Memory B cell (primary cell): ENCODE measurements at places on chromosomes 2 and 18.

- H3K36me3 ChIP-seq = no peaks in the 10 kb centered on the region
- no peaks in the 10 kb centered on the region for H3K4me1 ChIP-seq
- H3K4me3 ChIP-seq = no peak overlapping the region
Observed at GRCh38 chr18:43275546-43275945, 1.7 kb downstream of the SYT4 start.

DNA sequence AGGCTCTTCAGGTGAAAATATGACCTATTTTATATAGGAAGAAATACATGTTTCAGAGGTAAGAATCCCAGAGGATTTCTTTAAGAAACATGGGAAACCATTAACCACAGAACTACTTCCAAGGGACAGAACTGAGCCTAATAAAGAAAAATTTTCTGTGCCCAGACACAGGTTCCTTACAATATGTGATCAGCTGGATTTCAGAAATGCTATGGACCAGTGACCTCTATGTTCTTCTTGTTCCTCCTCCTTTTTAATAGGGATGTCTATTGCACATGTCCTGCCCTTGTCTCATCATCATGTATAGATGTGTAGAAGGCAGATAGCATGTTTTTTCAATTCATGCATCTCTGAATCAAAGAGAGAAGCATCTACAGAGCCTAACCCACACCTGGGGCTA, 836.6 kb downstream of the RNF144A start:
- H3K4me1 ChIP-seq = no peaks in the 10 kb centered on the region
- H3K27ac ChIP-seq = no peak overlapping the region
- H3K27me3 ChIP-seq = no peaks in the 10 kb centered on the region
- DNase-seq = no peak
- no peak overlapping the region for H3K4me3 ChIP-seq

GRCh38 chr18:64972545-64972944, 778.3 kb upstream of the CDH7 start:
- H3K4me1 ChIP-seq = no peaks in the 10 kb centered on the region
- H3K4me3 ChIP-seq = no peak overlapping the region
- no peak for DNase-seq
- H3K36me3 ChIP-seq = no peaks in the 10 kb centered on the region

GRCh38 chr2:12196495-12196894, 450.1 kb downstream of the LPIN1 start:
- H3K36me3 ChIP-seq = peaks cover 7% of the 10 kb centered on the region
- no peak for DNase-seq
- no peak overlapping the region for H3K4me3 ChIP-seq
- peaks cover 6% of the 10 kb centered on the region for H3K4me1 ChIP-seq
- H3K27ac ChIP-seq = no peak overlapping the region
- H3K27me3 ChIP-seq = no peaks in the 10 kb centered on the region

DNA sequence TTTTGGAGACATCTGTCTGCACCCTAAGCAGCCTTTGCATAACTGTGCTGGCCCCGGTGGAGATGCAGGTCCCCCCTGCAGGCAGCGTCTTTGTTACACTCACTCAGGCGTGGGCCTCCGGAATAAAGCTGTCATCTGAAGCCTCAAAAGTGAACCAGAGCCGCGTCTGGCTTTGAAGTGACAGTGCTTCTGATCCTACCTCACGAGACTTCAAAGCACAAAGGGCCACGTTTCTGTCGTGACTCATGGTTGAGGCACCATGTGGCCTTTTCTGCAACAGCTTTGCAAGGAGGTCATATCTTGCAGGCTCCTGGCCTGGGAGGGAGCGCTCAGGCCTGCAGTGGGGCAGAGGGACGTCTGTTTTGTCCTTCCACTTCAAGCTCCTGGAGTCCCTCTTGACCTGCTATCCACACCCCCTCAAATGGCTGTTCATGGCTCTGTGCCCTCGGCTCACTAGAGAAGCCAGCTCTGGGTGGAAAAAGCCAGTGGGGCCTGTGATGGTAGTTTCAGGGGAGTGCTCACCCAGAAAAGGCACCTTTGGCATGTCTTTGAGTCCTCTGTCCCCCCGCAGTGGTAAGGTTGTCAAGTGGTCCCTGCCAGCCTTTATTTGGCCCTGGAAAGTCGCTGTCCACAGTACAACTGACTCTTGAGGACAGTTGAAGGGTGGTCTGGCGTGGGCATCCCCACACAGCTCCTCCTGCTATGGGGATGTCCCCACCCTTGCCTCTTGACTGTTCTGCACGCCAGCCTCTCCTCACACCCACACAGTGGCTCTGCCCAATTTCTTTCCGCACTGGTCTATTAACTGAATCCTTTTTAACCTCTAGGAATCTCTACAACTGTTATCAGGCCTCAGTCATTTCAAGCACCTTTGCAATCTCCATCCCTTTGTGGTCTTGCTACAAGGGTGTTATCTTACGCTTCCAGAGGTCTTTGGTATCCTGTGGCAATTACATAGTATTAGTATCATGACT, 19.3 kb downstream of the GPR55 start:
- no peaks in the 10 kb centered on the region for H3K27me3 ChIP-seq
- peaks cover 26% of the 10 kb centered on the region for H3K4me1 ChIP-seq
- DNase-seq = no peak
- no peak overlapping the region for H3K27ac ChIP-seq

GRCh38 chr2:210113614-210114235, 57.5 kb downstream of the KANSL1L start:
- peaks cover 1% of the 10 kb centered on the region for H3K4me1 ChIP-seq
- H3K27ac ChIP-seq = no peak overlapping the region
- no peak overlapping the region for H3K4me3 ChIP-seq

DNA sequence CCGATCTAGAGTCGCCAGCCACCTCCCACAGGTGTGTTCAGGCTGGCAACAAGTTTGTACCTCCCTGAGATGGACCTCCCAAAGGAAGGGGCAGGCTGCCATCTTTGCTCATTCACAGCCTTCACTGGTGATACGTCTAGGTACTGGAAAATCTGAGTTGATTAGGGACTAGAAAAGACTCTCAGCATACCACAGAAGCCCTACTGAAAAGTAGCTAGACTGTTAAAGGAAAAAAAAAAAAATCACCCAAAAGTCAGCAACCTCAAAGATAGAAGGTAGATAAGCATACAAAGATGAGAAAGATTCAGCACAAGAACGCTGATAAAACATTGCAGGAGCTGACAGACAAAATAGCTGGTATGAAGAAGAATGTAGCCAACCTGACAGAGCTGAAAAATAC, 128.6 kb upstream of the WDR75 start:
- no peak for DNase-seq
- H3K27ac ChIP-seq = no peak overlapping the region
- H3K27me3 ChIP-seq = peaks cover 3% of the 10 kb centered on the region
- H3K4me1 ChIP-seq = no peaks in the 10 kb centered on the region
- no peak overlapping the region for H3K4me3 ChIP-seq
